Thoracic aorta (tissue), 2 donors: ENCODE measurements at places on chromosomes 7 and 10.

GRCh38 chr7:140638173-140638791 lies 2.3 kb downstream of the DENND2A start:
- no peak for DNase-seq

GRCh38 chr10:7408291-7409044 lies 2.4 kb downstream of the SFMBT2 start:
- no peak for DNase-seq

- no peak for DNase-seq
These were observed 50.3 kb upstream of the ATP6V0A4 start for GRCh38 chr7:138848056-138848980.

DNA sequence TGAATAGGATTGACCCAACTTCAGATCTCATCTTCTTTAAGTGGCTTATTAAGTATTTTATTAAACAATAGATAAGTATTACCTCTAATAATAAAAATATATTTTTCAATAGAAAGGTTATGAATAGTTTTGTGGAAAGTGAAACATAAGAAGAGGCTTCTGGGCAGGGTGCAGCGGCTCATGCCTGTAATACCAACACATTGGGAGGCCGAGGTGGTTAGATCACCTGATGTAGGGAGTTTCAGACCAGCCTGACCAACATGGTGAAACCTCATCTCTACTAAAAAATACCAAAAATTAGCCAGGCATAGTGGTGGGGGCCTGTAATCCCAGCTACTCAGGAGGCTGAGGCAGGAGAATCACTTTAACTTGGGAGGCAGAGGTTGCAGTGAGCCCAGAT lies 26.5 kb downstream of the GPR85 start:
- no peak for DNase-seq

DNA sequence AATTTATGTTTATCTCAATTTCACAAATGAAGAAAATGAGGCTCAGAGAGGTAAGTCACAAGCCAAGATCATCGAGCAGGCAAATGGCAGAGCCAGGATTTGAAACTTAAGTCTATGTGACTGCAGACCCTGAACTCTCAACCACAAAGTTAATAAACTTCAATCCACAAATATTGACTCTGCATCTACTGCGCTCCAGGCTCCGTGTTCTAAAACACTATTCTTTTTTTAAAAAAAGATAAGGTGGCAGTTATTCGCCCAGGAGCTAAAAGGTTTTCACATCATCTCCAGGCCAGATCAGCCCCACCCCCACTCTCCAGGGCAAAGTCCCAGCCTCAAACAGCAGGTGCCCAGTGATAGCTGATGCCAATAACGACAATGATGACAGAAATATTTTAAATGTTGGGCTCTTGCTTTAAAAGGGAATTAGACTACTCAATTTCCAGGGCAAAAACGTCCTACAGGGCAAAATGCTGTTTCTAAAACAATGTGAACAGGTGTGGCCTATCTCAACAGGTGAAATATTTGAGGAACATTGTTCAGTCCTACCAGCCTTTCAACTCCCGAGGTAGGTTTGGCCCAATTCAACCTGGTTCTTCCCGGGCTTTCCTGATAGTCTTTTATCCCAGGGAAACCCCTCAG lies 85.2 kb downstream of the SORBS1 start:
- no peak for DNase-seq

DNA sequence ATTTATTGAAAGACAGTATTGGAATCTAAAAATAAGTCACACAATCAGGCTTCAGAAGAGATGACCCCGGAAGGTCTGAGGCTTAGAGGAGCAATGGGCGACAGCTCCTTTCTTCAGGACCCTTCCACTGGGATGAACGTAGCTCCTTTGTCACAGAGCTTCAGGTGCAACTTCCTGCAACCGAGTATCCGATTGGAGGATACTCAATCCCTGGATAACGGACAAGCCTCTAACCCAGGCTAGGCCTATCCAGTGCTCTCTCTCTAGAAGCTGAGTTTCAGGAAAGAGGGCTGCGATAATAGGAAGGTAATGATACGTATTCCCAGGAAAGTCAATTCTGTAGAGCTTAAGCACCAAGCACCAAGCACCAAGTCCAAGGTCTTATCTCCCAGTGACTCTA lies 349.4 kb upstream of the NPSR1 start:
- DNase-seq, result no peak

DNA sequence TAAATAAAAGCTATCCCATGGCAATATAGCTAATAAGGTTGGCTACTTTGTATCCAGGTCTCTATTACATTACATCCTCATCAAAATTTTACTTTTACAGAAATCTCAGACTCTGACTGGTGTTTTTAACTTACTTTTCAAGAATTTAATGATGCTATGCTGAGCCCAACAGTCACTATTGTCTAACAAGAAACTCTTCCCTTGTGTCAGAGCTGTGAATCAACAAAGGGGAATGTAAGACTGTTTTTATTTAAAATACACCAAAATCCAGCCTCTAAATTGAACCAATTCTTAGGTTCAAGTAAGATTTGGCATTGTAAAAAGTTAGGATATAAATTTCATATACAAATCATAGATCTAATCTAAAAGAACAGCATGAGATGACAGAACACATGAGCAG lies 7.0 kb downstream of the RTKN2 start:
- no peak for DNase-seq

DNA sequence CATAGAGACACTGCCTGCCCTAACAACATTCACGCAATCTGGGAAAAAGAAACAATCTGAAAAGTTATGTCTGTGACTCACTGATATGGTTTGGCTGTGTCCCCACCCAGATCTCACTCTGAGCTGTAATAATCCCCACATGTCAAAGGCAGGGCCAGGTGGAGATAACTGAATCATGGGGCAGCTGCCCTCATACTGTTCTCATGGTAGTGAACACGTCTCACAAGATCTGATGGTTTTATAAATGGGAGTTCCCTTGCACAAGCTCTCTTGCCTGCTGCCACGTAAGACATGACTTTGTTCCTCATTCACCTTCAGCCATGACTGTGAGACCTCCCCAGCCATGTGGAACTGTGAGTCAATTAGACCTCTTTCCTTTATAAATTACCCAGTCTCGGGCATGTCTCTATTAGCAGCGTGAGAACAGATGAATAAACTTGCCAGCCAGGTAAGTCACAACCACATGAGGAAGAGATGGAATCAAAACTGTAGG lies 341.5 kb upstream of the AOAH start:
- no peak for DNase-seq
